ENCODE measurements at places on chromosomes 12 and 14.

- no peak for DNase-seq
These were observed 42.3 kb downstream of the MAGOHB start for GRCh38 chr12:10571141-10571540.

DNA sequence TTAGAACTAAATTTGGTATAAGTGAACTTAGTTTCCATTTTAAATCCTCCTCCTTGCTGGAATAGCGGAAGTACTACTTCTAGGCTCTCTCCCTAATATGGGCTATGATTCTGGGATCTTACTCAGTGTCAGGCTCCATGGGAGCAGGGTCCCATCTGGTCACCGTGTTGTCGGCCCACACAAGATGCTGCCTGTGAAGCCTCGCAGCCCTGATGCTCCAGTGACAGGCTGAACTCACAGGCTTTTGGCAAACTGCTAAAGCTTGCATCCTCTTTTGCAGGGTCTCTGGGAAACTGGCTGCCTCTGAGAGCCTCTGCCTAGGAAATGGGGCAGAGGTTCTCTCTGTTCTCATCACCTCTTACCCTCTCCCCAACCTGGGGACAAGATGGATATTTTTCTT, 88.4 kb downstream of the RPAP3 start:
- DNase-seq: no peak

DNA sequence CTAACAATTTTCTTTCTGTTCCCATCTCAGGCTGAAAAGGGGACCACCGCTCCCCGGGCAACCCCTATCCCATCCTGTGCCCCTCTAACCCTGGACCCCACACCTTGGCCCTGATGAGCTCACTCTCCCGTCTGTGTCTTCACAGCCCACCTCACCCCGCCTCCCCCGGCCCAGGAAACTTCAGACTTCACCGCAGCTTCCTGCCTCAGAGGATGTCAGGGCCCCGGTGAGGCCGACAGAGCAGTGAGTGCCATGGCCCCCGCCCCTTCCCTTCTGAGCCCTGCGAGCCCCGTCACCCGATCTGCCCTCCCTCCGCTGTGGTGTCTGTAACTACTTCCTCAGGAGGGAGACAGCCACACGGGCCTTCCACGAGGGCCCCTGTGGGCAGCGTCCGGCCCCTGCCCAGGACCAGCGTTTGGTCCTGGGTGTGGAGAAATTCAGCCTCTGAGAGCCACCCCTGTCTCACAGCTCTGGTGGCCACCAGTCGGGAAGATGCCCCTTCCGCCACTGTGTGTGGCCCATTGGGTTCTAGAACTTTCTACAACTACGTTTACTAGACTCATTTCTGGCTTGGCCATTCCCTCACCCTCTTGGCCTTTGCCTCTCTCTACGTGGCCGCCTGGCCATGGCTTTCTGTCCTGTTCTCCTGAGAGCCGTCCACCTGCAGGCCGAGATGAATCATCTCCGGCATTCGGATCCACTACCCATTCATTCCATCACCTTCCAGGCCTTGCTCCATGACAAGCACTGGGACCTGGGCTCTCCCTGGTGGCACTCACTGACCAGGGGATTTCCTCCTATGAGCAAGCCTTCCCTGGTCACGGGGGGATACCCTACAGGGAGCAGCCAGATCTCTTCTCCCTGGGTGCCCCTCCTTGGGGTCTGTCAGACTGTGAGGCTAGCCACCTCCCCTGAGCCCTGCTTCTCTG, 3.4 kb downstream of the RHOF start:
- DNase-seq: no peak

DNA sequence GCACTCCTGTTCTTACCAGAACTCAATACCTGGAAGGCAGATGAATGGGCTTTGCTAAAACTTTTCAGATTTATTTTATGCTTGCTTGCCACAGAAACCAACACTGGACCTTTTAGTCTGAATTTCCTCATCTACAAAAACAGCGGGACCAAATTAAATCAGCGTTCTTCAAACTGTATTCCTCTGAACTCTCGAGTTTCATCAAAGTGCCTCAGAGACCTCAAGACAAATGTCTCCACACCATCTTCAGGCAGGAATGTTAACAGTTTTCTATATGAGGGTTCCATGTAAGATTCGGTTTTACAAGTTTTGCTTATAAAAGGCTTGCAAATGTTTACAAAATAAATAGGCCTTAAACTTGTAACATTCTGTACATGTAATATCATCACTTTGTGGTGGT, 74.6 kb downstream of the MED13L start:
- DNase-seq: no peak

- DNase-seq: no peak
These were observed 47.1 kb downstream of the PLXNC1 start for GRCh38 chr12:94195483-94195882.

GRCh38 chr12:117555889-117556288, 194.5 kb upstream of the NOS1 start:
- DNase-seq: no peak

DNA sequence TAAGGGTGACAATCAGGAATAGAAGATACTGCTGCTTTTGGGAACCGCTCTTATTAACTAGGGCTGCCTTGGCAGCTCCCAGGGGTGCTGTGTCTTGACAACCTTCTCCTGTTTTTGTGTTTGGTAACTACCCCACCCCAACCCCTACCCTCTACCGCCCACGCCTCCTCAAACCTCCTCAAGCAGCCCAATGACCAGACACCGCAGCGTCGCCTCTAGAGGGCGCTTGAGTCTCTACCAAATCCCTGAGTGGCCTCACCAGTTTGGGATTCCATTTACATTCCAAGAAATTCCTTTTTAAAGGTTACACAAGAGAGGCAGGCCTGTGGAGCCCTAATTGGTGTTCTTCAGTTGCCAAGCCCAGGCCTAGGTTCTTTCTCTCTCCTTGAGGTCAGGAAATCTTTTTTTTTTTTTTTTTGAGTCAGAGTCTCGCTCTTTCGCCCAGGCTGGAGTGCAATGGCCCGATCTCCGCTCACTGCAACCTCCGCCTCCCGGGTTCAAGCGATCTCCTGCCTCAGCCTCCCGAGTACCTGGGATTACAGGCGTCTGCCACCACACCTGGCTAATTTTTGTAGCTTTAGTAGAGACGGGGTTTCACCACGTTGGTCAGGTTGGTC, 72.4 kb upstream of the USP44 start:
- DNase-seq: peak; percentile 68

GRCh38 chr12:26713885-26714383, 119.1 kb downstream of the ITPR2 start:
- no peak for DNase-seq

DNA sequence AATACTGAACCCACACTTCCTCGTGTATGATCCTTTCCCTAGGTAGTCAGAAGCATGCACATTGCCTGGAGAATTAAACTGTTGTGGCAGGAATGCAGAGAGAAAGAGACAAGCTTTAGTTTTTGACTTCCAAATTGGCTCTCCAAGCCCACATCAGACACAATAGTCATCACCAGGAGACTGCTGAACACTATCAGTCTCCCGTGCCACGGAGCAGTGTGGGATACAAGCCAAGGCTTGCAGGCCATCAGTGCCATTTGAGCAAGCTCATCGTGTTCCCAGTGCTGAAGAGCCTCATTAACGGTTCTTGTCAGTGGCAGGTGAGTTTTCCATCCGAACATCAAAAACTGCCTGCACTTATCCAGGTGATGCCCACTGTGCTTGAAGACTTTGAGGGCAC, 410.8 kb downstream of the NAV3 start:
- no peak for DNase-seq

DNA sequence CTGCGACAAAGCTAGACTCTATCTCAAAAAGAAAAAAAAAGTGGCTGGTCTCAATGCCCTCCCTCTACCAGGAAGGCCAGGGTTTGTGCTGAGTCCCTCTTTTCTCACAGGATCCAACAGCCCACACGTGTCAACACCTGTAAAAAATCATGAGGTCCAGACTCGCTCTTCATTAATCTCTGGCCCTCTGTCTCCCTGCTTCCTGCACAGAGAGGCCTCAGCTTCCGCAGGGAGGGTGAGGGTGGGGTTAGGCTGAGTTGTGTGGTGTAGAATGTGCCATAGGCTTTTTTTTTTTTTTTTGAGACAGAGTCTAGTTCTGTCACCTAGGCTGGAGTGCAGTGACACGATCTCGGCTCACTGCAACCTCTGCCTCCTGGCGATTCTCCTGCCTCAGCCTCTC, 6.1 kb downstream of the CFAP73 start:
- no peak for DNase-seq

DNA sequence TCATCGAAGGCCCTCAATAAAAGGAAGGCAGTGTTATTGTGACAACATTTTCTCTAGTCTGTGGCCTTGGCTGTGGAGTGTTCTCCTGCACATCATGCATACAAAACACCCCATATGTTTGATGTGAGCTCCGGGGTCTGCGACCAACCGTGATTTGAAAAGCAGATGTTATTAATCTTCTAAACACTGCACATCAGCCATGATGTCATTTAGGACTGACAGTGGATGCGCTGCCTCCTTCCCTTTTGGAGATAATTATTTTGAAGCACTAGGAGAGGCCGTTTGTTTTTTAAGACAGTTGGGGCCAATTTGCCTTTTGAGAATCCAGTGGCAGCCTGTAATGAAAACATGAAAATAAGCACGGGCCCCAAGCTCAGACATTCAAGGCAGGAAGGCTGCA, 1041.6 kb downstream of the BCL11B start:
- no peak for DNase-seq

DNA sequence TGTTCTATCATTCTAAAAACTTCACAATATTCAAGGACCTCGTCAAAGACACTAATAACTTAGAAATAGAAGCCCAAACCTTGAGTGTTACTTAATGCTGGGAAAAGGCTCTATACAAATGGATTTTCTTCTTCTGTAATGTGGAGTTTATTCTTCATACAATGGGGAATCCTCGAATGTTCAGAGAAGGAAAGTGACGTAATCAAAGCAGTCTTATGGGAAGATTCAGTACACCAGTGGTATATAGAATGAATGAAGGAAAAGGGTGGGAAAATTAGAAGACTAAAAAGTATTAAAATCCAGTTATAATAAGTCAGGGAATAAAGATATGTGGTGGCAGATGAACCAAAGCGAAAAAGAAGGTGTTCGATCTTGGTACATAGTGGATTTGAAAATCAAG, 106.5 kb downstream of the PLCZ1 start:
- no peak for DNase-seq

- DNase-seq: no peak
These were observed 90.0 kb upstream of the TMEM263 start for GRCh38 chr12:106865683-106866082.

GRCh38 chr14:103247169-103247606, 86.8 kb upstream of the EIF5 start:
- DNase-seq: no peak

GRCh38 chr12:31476437-31476836, 114.5 kb downstream of the DENND5B start:
- DNase-seq: no peak

- no peak for DNase-seq
These were observed 24.1 kb downstream of the FLVCR2 start for GRCh38 chr14:75602503-75602902.

DNA sequence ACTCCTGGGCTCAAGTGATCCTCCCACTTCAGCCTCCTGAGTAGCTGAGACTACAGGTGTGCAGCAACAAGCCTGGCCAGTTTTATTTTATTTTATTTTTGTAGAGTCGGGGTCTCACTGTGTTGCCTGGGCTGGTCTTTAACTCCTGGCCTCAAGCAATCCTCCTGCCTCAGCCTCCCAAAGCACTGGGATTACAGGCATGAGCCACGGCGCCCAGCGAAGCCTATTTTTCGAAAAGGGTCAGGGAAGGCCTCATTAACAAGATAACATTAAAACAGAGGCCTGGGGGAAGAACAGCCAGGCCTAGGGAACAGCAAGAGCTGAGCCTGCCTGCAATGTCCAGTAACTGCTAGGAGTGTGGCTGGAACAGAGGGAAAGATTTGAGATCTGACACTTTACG, 36.1 kb upstream of the VRK1 start:
- DNase-seq: no peak

DNA sequence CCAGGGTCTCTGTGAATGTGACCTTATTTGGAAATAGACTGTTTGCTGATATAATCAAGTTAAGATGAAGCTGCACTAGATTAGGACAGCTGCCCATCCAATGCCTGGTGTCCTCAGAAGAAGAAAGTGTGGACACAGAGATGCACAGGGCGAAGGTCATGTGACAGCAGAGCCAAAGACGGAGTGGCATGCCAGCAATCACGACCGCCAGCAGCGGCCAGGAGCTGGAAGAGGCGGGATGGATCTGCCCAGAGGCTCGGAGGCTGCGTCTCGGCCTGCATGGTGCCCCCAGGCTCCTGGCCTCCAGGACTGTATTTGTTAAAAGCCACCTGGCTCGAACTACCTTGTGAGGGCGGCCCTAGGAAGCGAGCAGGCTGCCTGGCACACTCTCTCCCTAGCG, 76.5 kb downstream of the RFLNA start:
- no peak for DNase-seq

All from HS-27A (cell line).